ENCODE measurements at places on chromosomes 3 and 15.

DNA sequence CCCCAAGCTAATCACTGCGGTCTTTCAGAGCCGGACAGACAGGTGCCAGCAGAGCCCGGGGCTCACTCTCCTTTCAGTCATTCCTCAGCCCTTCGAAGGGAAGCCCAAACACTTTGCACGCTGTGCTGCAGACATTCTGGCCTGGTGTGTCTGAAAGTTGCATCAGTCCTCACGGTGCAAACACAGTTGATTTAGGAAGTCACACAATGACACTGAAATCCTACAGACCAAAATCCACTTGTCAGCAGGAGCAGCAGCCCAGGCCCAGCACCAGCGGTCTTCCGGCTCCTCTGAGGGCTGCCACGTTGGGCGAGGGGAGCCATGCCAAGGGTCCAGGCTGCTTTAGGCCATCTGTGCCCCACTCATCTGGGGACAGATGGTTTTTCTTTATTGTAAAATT, 61.6 kb downstream of the RGMA start:
- DNase-seq: no peak

DNA sequence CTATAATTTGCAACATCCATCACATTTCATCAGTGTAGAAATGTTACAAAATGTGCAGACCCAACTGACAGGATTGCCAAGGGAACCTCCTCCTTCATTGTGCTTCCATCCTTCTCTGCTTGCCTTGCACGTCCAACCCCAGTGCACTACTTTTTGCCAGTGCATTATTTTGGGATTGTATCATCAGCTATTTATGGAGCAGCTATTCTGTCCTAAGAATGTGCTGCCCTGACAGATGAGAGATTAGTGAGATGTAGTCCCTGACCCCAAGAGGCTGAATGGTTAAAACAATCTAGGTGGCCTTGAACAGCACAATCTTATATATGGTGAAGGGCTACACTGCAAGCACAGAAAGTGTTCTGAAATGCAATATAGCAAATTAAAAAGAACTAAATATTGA, 935.8 kb downstream of the IGSF11 start:
- DNase-seq: no peak

DNA sequence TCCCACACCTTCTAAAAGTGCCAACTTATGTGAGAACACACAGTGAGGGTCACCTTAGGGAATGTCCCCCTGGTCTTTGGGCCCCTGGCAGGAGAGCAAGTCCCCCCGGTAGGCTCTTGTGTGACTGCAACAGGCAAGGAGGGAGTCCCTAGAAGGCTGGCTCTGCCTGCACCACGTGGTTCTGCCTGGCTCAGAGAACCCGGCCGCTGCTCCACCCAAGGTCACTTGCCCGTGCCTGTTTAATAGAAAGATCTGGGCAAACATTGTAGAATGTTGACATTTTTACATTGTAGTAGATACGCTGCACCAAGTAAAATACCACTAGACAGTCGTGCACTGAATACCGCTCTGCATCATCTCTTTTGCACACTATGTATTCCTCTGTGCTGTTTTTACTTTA, 21.9 kb downstream of the GABRA5 start:
- no peak for DNase-seq

DNA sequence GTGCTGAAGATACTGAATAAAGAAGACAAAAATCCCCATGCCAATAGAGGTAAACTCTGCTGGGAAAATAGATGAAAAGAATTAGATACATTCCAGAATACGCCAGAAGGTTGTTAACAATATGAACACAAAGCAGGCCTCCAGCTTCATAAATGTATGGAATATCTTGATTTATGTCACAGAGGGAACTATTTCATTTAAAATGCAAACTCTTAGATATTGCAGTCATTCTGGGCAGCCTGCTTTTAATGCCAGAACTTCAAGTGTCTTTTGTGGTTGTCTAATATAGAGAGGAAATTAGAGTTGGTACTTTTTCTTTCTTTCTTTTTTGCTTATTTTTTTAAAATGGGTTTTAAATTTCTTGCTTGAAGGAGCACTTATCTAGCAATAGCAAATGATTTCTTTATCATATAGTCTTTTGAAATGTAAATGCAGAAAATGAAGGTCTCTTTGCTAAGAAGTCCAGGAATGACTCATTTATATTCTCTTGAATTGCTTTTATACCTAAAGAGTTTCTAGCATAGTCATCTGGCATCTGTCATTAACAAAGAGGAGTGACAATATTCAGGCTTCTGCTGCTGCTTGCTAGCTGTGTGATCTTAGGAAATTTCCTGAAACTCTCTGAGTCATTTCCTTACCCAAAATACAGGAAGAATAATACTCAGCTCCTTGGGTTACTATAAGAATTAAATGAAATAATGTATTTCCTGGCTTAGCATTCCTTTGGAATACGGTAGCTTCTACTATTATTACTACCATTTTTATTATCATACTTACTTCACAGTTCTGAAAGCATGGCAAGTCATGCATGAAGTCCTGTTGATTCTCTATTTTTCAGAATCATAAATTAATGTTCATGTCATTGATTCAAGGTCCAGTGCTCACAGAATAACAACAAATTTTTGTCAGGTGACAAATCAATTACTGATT, 527.6 kb downstream of the DIPK2A start:
- no peak for DNase-seq

GRCh38 chr3:6567241-6567640, 293.7 kb upstream of the GRM7 start:
- DNase-seq: no peak

Data from AG20443 (cell line).